ENCODE measurements at places on chromosomes 7 and 10.

DNA sequence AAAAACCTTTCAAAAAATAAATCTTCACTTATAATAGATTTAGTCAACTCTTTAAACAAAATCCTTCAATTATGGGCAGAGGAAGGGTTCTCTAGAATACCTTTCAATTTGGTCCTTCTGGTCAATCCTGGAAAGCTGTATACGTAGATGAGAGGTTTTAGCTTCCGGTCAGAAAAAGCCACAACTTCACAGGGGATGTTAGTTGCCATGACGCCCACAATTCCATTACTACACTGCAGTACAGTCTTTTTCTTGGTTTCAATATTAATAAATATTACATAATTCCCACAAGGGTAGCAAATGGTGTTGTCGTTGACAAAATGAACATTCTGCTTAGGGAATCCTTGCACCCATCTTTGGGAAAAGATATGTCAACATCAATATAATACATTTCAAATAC, 1.7 kb downstream of the CFAP43 start:
- no peak for DNase-seq

DNA sequence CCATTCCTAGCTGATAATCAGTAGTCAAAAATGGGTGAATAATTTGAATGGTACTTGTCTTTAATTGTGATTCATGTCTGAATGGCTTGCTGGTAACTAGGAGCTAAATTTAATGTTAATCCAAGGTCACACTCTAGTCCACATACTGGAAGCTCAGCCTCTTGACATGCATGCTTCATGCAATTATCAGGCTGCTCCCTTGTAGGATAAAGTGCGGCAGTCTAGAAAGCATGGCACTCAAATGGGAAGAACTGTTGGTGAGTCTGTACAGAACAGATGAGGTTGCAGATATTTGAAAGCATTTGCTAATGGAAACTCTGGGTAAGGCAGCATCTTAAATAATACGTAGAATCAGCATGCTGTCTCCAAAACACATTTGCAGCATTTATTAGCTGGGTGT, 499.4 kb downstream of the AUTS2 start:
- DNase-seq: no peak

GRCh38 chr7:29146057-29146706, at the start of gene CPVL:
CPVL (minus strand) TSS chr7:29146537; CDS start chr7:29121061, 25,476 bp downstream.
- DNase-seq: peak; percentile 74

DNA sequence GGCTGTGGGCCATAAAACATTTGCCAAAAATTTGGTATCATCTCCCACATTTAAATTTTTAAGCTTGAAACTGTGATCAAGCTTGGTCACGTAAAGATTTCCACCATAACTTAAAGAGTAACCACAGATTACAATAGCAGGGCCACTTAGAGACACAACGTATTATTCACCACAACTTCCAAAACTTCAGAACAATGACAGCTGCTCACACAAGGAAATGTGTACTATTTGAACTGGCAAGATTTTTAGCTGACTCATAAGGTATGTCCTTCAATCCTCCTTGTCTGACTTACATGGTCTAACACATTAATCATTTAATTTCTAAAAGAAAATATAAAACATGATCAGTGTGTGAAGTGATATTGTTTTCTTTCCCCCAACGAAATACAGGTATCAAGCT, 234.5 kb downstream of the PARD3 start:
- DNase-seq: peak; percentile 88

GRCh38 chr7:111357691-111358090, 204.6 kb downstream of the IMMP2L start:
- DNase-seq: peak; percentile 49

GRCh38 chr7:130708001-130708400, 21.7 kb upstream of the TSGA13 start:
- DNase-seq: no peak

DNA sequence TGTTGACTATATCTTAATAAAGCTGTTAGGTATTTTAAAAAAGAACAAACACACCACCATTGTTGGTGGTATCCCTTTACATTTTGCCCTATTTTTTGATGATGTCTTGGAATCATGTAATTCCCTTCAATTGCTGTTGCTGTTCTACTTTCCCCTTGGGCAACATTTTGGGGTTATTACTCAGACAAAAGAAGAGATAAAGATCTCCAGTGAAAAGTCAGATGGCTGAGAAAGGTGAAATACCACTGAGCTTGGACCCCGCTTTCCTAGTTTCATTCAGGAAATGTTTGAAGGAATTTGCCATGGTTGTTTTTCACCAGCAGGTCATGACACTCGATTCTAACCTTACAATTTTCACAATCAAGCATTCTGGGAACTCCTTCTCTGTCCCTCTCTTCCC, 84.6 kb downstream of the MACC1 start:
- DNase-seq: no peak

DNA sequence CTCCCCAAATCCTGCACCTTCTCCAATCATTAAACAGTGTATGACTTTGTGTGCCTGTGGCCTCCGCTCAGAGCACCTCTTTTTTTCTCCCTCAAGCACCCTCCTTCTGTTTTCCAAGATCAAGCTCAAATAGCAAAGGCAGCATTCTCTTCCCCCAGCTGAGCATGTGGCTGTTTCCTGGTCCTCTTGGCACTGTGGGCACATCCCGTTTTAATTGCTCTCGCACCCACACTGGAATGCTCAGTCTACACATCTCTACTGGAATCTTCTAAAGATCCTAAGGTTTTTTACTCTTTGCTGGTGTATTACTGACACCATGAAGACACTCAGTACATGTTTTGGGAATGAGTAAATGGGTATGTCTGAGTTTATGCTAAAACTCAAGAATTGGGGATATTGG, 107.4 kb downstream of the WDFY4 start:
- DNase-seq: no peak

DNA sequence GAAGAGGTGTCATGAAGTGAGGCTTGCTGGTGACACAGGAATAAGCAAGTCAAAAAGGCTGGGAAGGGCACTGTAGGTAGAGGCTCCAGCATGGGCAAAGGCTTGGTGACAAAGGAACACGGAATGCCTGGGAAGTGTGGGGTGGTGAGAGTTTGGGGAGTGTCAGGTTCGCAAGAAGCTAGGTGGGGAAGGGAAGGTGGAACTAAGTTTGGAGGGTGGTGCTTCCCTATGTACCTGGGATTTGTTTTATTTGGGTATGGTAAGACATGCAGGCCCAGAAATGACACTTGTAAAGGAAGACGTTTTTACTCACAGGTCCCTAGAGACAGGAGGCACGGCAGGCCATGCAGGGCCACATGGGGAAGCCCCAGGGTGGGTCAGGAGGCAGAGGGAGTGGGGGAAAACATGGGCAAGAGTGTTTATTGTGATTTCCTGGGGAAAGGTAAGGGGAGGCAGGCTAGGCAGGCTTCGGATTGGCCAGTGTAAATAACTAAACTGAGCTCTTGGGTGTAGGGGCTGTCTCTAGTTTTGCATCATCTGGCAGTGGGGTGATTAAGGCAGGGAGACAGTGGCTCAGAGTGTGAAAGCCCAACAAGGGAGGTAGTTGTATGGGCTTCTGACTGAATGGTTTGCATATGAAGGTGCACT, 52.1 kb downstream of the SH2D4B start:
- no peak for DNase-seq

GRCh38 chr10:95242581-95243317, 48.1 kb downstream of the PDLIM1 start:
- peak; percentile 62 for DNase-seq

GRCh38 chr7:69982197-69982596, 383.9 kb downstream of the AUTS2 start:
- no peak for DNase-seq

GRCh38 chr10:116899626-116900025, 50.3 kb downstream of the ENO4 start:
- DNase-seq: peak; percentile 89

GRCh38 chr10:36385693-36386092, 739.7 kb upstream of the ANKRD30A start:
- DNase-seq: no peak

GRCh38 chr7:18521945-18522566, 26.5 kb downstream of the HDAC9 start:
- no peak for DNase-seq

GRCh38 chr10:122561212-122561611, 658 bp downstream of the DMBT1 start:
- DNase-seq: peak; percentile 76

GRCh38 chr10:5293691-5294550, 70.8 kb upstream of the UCN3 start:
- peak; percentile 70 for DNase-seq

GRCh38 chr10:18332048-18332447, 191.8 kb downstream of the CACNB2 start:
- DNase-seq: no peak

DNA sequence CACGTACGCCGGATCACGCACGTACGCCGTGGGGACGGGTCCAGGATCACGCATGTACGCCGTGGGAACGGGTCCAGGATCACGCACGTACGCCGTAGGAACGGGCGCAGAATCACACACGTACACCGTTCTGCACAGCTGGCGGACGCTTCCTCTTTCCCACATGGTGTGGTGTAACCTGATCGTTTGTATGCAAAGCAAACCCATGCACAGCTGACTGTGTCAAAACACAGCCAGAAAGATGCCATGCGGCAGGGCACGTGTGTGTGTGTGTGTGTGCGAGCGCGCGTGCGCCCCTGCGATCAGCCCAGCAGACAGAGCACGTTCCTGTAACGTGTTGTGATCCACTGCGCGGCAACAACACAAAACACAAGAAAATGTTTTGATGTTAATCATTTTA, 573.6 kb downstream of the DNAJB6 start:
- DNase-seq: no peak

DNA sequence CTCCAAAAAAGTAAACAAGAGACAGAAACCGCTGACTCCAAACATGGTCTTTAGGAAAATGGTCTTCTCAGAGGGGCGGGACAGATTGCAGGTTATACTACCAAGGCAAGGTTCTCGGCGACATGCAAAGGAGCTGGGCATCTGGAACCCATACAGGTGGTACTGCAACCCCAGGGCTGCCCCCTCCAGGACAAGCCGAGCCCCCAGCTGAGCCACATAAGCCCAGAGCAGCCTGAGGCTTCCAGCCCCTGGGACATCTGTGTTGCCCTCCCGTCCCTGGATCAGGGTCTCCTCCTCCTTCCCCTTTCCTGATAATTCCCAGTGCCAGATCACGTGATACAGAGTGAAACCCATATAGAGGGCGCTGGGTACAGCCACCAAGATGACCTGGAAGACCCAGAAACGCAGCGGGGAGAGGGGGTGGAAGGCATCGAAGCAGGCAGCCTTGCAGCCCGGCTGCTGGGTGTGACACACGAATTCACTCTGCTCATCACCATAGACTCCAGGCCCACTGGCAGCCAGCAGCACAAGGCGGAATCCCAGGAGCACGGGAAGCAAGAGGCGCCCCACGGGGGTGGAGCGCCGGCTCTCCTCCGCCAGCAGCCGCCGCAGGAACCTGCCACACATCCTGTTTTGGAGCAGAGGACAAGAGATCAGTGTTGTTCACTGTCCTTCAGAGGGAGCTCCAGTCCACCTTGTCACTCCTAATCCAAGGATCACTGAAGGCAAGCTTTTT, at the start of gene GJC3:
Gene GJC3, minus strand, starts transcription at position 627 of the 736 bp plus-strand sequence. Its CDS starts 0 bp downstream, at position 627.
- peak; percentile 74 for DNase-seq

DNA sequence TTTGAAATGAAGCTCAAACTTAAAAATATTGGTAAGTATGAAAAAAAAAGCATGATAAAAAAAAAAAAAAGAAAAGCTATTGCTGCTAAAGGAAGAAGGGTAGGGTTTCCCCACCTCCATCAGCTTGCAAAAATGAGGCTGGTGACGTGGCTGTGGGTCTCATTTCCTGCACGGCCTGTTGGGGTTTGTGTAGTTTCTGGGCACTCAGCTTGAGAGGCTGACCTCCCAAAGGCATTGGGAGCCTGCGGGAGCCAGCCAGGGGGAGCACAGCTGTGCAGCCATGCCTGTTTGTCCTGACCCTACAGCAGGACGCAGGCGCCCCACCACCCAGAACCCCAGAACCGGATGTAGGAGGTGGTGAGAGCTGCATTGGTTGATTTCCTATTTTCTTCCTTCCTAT, 48.8 kb upstream of the CARD11 start:
- no peak for DNase-seq
